ENCODE measurements at places on chromosomes 2 and 18.

GRCh38 chr2:20391951-20392699 is 41.5 kb upstream of the PUM2 start:
- no peak for DNase-seq

DNA sequence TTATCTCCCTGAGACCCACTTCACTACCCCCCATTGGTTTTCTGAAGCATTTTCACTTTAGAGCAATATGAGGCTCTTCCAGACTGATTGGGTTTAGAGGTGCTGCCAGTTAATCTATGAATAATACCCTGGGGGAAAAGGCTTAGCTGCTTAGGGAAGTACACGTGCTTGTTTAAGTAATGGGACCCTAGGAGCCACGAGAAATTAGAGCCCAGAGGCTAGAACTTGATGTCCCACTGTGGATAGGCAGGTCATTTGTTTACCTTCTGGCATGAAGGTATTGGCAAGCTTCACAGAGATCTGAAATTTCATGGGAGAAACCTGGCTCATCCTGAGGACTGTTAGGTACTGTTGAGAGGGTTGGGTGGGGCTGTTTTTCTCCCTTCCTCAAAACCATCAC is 59.7 kb downstream of the CLIP4 start:
- DNase-seq, result no peak

- DNase-seq, result no peak
Measured at GRCh38 chr2:166170356-166170755, 42.5 kb upstream of the SCN1A start.

GRCh38 chr18:61201511-61201910 is 131.7 kb upstream of the CDH20 start:
- no peak for DNase-seq

- no peak for DNase-seq
Measured at GRCh38 chr2:221422516-221423209, 149.4 kb downstream of the EPHA4 start.

DNA sequence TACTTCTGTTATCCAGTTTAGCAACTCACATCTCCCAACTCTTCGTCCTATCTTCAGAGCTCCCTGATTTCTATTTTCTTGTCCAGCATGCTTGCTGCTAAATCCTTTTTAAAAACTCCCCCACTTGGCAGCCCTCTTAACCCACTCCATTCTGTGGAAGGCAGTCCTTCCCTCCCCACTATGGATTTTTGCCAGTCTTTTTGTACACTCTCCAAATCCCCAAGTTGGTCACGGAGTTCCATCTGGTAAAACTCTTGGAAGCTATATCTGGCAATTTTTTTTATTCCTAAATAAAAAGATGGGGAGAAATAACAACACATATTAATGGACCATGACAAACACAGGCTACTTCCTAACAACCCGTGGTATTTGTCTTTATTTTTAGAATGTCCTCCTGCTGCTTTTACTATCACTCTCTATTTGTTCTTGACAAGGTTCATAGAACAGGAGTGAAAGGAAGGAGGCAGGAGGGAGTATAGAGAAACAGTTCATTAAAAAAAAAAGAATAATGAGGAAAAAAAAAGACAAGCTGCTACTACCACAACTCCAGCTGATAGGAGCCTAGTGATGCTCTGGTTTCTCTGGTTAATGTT is 120.0 kb upstream of the THSD7B start:
- DNase-seq, result no peak

DNA sequence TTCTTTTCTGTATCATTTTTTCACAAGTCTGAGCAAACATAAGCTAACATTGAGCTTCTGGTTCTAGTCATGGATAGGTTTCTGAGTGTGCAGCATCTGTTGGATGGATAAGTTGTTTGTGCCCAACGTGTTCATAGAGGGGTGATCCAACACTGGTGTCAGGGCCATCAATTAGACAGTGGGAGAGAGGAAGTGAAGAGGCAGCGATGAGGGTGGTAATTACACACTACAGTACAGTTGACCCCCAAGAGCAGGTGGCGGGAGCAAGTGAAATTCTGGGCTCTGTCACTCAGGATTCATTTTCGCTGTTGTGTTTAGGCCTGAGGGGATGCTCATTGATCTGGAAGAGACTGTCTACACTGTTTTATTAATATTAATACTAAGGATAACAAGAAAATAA is 180.0 kb upstream of the CXCR4 start:
- no peak for DNase-seq

GRCh38 chr2:182584462-182584861 is 131.6 kb upstream of the DNAJC10 start:
- no peak for DNase-seq

- peak; percentile 4 for DNase-seq
Measured at GRCh38 chr18:23619388-23619881, 33.1 kb upstream of the NPC1 start.

GRCh38 chr2:58730764-58731487 is 489.8 kb upstream of the FANCL start:
- DNase-seq, result no peak

DNA sequence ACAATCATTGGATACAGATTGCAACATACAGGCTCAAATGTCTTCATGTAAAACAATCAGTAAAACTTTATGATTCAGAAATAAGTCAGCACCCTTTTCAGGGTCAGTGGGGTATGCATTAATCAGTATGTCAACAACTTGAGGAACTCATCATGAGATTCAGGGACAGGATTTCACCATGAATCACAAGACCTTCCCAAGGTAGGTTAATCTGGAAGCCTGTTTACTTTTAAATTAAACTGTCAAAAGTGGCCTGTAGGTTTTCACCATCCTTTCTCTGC is 104.8 kb downstream of the SP100 start:
- no peak for DNase-seq

DNA sequence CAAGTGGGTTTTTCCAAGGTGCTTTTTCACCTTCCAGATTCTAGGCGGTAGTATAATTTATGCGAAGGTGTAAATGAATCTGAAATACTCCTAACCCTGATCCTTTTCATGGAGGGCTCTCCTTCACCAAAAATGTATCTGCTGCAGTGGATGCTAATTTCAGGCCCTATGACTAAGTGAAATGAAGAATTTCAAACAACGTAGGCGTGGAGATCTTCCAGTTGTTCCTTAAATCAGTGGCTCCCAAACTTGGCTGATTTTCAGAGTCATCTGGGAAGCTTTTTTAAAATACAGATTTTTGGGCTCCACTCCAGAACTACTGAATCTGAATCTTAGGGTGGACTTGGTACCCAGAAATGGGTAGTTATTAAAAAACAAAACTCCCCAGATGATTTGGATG is 5.5 kb downstream of the GCKR start:
- no peak for DNase-seq

DNA sequence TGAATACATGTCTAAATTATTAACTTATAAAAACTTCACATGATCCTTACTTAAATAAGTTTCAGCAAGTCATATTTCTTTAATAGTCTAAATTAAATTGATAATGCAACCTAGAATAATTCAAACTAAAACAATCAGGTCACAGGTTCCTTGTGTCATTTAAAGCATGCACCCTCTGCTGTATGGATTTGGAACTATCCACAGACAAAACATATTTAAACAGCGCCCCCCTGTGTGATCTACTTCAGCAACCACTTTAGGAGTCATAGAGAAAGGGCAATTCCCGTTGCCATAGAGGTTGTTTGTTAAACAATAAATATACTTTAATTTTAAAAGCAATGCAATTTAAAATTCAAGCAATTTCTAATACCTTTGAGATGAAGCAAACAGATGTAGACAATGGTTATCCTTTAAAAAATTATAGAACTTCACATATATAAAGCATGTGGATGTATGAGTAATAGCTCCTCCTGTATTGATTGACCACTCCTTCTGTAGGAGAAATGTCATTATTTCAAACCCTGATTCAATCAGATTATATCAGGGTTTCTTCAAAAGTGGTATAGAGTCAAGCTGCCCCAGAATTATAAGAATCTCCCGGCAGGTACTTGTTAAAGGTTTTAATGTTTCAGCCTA is 21.2 kb downstream of the GRB14 start:
- DNase-seq, result no peak

DNA sequence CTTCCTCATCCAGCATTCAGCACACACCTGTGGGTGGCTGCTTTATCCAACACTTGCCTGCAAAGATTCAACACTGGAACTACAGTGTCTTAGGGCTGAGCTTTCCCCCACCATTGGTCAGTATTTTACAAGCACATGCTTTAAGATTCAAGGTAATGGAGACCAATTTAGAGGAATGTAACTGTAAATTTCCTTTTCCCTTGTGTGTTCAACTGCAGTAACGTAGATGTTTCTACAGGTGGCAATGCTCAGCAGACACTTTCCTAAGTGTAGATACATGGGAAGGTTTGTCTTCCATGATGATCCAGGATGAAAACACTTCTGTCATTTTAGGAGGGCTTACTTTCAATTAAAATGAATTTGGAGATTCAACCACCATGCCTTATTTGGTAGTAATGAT is 143.6 kb upstream of the PXDN start:
- DNase-seq, result no peak

DNA sequence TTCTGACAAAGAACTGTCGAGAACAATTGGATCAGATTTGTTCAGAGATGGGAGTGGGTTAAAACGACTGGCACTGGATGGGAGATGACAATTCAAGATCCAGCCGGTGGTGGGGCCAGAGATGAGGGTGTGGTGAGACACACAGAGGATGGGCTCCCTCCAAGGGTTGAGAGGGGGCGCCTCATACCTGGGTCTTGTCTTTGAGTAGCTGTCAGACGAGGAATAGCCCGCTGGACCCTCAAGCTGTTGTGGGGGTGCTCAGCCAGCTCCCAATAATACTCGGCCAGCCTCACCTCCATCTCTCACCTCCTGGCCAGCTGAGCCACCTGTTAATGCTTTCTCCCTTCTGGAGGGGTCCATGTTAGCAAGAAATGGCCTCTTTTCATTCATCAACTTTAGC is 14.0 kb downstream of the INPP5D start:
- DNase-seq, result no peak

Measured in CD4-positive, alpha-beta T cell treated with Interleukin-6 for 4 hours (primary cell).